ENCODE measurements at places on chromosomes 3 and 15.

GRCh38 chr3:176814285-176814684 is 383.0 kb downstream of the TBL1XR1 start:
- DNase-seq = no peak

DNA sequence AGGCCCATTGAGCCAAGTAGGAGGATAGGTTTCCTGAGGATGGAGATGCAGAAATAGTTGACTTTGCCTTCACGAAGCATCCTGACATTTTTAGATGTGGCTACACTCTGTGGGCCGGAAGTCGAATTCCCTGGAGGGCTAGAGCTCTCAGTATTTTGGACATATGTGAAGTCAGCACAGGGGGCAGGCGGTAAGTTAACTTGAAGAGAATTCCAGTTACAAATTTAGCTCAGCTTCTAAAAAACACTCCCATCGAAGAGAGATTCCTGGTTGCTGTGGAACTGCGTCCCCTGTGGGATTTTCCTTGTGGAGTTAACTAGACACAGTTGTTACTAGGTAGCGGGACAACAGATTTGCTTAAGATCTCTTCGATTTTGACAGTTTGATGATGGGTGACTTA is 161.9 kb upstream of the RGMA start:
- no peak for DNase-seq

DNA sequence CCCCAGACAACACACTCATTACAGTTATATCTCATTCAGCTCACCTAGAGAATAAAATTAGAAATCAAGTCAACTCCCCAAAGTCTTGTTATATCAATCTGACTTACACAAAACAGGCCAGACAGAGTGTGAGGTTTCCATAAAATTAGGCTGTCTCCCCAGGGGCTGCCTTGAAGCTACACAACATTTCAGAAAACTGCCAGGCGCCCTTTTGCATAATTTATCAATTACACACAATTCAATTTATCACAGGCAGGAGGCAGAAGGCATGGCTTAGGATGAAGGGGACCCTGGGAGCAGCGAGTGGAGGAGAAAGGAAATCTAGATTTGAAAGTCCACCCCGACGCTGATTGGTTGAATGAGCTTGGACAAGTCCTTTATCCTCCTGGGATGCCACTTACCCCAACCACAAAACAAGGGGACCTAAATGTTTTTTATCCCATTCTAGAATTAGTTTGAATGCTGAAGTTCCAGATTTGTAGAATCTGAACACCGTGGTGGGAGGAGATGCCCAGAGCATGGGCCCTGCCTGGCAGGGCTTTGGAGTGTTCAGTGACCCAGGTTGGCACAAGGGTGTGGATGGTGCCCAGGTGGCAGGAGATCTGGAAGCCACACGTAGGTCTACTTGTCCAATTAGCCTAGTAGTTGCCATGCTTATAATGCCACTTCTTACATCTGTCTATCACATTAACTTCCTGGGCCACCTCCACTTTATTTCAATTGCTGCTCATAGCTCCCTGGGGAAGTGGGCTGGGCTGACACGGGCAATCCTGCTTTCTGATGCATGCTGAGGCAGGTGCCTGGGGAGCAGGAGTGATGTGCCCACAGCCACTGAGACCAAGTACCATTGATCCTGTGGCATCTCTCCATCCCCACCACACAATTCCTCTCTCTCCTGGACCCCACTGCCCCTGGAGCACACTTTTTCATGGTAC is 119.8 kb upstream of the TLE3 start:
- no peak for DNase-seq

DNA sequence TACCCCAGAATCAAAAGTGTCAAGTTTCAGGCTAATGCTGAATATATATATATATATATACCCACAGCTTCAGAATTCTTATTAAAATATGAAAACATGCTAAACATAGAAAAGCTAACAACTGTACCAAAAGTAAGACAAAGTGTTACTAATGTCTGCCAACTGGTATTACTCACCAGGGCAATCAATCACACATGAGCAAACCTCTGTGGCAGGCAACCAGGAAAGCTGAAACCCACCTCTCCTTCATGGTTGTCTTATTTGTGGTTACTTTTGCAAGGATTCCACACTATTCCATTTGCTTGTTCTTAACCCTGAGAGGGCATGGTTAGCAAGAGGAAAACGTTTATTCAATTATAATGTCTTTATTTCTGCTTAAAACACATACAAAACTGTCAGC is 512.3 kb upstream of the MDFIC2 start:
- DNase-seq = no peak

DNA sequence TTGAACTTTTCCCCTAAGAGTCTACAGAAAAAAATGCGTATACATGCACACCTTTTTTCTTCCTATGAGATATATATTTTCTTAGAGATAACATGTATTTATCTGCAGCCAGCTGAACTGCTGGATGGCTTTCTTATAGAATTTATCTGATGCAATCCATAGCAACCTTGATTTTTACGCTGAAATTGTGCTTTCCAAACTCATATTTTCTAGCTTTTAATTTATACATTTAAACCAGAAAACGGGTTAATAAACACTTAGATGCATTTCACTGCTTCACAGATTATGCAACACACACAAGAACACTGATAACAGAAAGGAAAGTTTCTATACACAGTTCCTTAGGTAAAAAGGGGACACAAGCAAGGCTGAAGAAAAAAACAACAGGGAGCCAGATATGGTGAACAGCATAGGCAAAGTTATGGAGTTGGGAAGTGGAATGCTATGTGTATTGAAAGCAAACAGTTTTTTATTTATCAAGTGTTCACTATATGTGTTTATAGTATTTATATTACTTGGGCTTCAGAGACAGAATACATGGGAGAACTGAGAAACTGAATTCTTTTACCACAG is 149.5 kb downstream of the SPATA16 start:
- DNase-seq = no peak

DNA sequence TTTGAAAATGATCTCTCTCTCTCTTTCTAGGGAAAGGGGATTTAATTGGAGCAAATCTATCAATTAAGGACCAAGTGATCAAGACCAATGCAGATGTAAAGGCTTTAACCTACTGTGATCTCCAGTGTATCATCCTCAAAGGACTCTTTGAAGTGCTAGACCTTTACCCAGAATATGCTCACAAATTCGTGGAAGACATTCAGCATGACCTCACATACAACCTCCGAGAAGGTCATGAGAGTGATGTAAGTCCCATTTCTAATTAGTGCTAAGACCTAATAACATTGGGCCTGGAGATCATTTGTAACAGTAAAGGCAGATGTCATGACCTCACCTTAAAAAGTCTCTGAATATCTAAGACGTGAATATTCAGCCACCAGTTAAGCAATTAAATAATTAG is 308.4 kb downstream of the KCNH8 start:
- DNase-seq = no peak

- no peak for DNase-seq
Observed at GRCh38 chr15:42143356-42143755, 13.1 kb downstream of the PLA2G4F start.

DNA sequence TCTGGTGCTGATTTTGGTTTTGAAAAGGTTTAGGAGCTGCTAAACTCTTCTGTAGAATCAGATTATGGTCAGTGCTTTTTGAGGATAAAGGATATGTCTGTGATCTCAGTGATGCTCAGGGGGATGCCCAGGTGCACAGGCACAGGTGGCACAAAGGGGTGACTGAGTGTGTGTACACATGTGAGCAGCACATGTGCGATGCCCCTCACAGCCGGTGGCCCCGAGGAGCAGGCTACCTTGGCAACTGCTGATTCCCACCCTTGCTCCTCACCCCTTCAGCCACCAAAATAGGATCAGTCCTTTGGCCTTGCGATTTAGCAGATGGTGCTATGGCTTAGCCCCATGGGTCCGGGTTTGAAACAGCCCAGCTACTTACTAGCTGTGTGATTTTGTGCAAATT is 51.1 kb downstream of the POMGNT2 start:
- no peak for DNase-seq

GRCh38 chr15:39078026-39078425 is 502.9 kb upstream of the THBS1 start:
- DNase-seq = no peak

All from stimulated activated CD4-positive, alpha-beta T cell treated with anti-CD3 and anti-CD28 coated beads, Interleukin-1b, Interleukin-23, amount 100 ng/mL, for 1 hour (primary cell).